ENCODE measurements at places on chromosomes 3 and 15.

GRCh38 chr15:91369823-91370222 lies 269.8 kb downstream of the SV2B start:
- no peak for DNase-seq

- DNase-seq, result no peak
Observed at GRCh38 chr3:85838921-85839320, 880.1 kb downstream of the CADM2 start.

DNA sequence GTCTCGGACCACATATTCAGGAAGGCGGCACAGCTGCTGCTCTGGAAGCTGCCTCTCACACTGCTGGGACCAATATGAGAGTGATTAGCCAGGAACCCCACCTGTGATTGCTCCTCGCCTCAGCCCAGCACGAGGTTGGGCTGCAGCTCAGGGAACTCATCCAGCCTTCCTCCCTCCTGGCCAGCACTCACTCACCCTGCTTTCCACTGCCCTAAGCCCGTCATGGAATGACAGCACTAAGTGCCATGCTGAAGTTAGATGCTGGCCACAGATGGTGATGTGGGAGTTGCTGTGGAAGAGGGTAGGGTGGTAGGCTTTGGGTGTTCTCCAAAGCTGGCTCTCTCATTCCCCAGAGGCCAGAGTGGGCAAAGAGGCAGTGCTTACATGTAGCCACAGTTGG lies 7.3 kb downstream of the MST1R start:
- no peak for DNase-seq

GRCh38 chr15:69499521-69500211 lies 47.0 kb downstream of the RPLP1 start:
- DNase-seq, result no peak

DNA sequence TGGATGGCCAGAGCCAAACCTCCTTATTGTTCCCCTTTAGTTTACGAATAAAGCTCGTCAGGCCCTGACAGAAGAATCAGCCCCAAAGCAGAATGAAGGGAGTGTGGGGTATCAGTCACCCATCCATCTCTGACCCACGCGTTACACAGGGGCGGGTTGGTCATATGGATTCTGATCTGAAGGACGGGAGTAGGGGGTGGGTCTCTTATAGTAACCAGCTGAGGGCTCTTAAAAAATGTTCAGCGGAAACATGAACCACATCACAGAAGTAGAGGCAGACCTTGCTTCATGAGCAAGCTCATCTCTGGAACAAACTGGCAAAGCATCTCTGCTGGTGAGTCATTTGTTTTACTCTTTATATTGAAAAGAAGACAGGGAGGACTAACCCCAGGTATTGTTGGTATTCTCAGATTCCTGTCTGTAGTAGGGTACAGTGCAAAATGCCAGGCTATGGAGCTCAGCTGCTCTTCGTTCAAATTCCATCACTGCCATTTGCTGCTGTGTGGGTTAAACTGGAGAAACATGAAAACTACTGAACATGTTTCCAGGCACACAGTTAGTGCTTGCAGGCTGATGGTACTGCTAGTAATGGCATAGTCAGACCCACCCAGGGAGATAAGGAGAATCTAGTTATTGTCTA lies at the start of gene CXCR6:
CXCR6 (plus strand) TSS at position 258 of the 640 bp plus-strand sequence. CDS start 3,018 bp downstream, outside the sequence.
- no peak for DNase-seq

- DNase-seq, result no peak
Observed at GRCh38 chr3:171600030-171600429, 139.8 kb upstream of the TNIK start.

DNA sequence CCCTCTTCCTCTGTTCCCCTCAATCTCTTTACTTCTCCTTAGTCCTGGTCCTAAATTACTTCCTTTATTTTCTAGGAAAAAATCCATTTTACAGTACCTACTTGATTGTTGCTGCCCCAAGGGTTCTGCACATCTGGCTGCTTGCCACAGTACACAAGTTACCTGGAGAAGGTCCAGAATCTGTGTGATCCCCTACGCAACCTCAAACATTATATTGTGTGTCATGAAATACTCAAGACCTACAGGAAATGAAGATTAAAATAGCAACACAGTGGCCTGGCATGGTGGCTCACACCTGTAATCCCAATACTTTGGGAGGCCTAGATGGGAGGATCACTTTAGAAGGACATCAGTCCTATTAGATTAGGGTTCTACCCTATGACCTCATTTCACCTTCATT lies 48.7 kb downstream of the PRKAR2A start:
- DNase-seq, result no peak

DNA sequence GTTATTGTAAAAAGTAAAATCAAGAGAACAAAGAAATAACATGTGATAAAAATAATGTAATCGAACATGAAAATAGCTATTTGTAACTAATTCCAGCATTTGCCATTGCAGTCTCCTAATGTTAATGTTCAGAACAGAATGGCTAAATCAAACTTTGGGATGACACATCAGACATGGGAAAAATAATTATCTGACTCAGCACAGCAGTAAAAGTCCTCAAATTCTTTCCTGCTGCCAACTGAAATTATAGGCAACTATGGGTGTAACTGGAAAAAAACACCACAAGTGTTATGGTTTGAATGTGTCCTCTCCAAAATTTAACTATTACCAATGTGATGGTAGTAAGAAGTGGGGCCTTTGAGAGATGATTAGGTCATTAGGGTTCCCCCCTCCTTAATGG lies 446.7 kb downstream of the C3orf38 start:
- DNase-seq, result no peak

DNA sequence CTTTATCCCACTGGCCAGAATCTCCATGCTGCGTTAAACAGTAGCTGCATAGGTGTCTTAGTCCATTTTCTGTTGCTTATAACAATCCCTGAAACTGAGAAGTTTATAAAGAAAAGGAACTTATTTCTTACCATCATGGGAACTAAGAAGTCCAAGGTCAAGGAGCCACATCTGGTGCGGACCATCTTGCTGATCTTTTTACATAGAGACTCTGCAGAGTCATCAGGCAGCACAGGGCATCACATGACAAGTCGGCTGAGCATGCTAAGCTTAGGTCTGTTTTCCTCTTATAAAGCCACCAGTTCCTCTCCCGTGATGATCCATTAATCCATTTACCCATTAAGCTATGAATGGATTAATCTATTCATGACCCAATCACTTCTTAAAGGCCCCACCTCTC lies 22.4 kb upstream of the FAM174B start:
- DNase-seq, result no peak

DNA sequence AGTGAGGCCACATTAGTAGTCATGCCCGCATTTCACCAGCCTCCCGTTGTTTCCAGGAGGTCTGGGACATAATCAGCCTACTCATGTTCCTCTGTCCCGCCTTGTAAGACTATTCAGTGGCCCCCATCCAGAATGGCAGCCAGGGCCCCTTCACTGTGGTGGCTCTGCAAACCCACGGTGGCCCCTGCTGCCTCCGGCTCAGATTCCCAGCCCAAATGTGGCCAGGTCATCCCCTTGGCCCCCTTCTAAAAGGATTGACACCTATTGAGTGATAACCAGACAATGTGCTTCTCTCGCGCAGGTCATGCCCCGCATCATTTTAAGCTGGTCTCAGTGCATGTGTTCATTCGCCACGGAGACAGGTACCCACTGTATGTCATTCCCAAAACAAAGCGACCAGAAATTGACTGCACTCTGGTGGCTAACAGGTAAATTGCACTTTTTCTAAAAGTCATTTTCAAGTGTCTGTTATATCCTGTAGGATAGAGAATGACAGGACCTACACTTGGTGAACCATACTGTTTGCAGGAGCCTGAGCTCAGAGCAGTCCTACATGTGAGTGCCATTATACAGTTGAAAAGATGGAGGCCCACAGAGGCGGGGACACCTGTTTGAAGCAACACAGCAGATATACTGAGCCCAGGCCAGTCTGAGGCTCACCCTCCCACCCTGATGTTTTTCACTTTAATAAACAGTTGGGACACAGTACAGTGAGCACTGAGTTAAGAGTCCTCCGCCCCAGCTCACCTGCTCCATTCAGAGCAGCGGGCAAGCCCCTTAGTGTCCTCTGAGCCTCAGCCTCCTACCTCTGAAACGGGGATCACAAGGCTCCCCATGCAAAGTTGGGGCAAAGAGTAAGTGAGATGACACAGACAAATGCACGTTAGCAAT lies 47.7 kb downstream of the PXYLP1 start:
- peak; percentile 22 for DNase-seq

- no peak for DNase-seq
Observed at GRCh38 chr3:162211470-162211869, 714.9 kb downstream of the OTOL1 start.

DNA sequence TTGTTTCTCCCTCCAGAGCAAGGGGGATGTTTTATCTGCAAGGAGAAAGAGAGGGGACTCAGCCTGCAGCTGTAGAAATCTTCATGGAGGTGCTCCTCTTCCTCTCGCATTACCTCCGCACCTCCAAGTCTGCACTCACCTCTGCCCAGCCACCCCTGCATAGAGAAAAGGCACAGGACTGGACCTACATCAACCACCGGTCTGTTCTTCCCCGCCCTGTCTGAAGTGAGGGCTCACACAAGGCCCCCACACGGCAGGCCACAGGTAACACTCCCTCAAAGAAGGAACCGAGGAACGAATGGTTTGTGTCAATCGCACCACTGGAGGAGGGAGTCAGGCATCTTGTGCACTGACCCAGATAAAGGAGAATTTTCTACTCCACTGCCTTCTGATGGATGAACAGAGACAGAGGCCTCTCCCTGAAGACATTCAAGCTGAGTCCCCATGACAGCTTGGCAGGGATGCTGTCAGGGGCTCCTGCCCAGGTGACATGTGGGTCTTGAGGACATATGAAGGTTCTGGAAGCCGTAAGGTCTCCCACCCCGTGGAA lies 260.3 kb downstream of the XXYLT1 start:
- DNase-seq, result no peak

DNA sequence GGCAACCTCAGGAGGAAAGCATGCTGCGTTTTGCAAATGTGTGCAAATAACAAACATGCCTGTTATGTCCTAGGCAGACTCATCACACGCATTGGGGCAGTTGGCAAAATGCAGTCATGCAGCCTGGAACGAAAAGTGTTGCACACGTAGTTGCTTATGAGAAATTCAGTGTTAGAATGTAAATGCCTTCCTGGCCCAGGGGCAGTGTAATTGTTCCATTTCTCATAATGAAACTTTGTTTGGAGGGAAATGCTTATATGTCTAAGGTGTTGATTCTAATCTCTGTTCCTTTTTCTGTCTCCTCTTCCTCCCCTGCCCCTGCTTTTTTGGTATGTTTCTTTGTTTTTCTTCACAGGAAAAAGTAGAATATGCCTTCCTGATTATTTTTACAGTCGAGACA lies 156.0 kb downstream of the CACNA1D start:
- no peak for DNase-seq

- no peak for DNase-seq
Observed at GRCh38 chr15:49331951-49332350, 91.1 kb upstream of the FGF7 start.

GRCh38 chr3:81709606-81710005 lies 51.8 kb downstream of the GBE1 start:
- no peak for DNase-seq

GRCh38 chr3:52297242-52298148 lies 9.9 kb downstream of the GLYCTK start:
- no peak for DNase-seq

GRCh38 chr3:97935842-97936241 lies 36.4 kb downstream of the RIOX2 start:
- DNase-seq, result no peak

GRCh38 chr15:81752546-81752942 lies 293.3 kb downstream of the MEX3B start:
- no peak for DNase-seq

DNA sequence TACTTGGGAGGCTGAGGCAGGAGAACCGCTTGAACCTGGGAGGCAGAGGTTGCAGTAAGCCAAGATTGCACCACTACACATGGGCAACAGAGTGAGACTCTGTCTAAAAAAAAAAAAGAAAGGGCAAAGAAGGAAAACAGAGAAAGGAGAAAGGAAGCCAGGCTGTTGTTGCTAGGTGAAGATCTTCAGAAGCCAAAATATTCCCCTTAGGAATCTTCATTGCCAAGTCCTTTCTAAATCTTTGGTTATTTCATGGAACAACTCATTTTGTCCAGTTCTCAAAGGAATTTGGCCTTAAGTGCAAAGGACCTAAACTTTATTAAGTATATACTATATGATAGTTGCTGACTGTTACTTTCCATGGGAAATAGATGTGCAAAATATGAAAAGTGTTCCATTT lies 59.2 kb upstream of the OSBPL11 start:
- DNase-seq, result no peak

DNA sequence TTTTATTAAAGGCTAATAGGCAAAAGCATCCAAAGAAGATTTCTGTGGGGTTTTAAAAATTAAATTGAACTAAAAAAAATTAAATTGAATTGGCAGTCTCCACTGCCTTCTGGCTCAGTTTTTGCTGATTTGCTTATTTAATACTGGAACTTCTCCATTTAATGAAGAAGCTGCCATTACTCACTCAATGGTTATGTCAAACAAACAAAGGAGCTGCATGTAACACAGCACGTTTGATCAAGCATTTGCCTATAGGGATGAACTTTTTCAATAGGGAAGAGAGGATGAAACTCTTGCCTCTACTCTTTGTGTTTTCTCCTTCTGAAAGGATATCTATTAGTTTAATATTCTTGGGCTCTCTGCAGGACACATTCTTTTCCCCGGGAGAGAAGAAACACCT lies 4.8 kb upstream of the HCLS1 start:
- no peak for DNase-seq

- no peak for DNase-seq
Observed at GRCh38 chr15:57082054-57082728, 163.7 kb downstream of the TCF12 start.

GRCh38 chr3:84967767-84968581 lies 9.2 kb downstream of the CADM2 start:
- no peak for DNase-seq

GRCh38 chr15:32675466-32675865 lies 34.0 kb downstream of the SCG5 start:
- DNase-seq, result no peak

- no peak for DNase-seq
Observed at GRCh38 chr15:61404567-61404966, 175.5 kb upstream of the RORA start.

DNA sequence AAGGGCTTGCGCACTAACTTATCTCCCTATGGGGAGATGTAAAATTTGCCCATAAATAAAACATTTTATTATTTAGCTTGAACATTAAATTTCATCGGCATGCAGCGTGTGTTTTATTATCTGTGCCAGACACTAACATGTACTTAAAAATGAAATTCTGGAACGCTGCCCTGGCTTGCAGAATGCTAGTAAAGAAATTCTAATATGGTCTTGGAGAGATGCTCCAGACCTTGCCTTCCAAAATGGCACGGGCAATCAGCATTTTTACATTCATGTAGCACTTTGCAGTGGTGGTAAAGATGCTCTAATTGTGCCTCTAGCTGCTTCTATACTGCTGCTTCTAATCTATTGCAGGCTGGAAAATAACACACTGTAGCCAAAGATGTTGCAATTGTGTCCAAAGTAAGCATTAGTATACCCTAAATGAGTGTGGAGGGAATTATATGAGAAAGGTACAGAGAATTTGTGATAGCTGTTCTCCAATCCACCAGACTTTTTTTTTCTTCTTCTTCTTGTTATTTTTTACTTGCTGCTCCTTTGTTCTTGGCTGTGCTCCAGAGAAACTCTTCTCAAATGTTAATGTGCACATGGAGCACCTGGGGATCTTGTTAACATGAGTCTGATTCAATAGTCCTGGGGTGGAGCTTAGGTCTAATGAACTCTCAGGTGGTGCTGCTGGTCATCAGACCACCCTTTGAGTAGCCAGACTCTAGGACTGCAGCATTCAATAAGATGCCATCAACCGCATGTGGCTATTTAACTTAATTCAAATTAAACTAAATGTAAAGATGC lies 47.3 kb downstream of the CRABP1 start:
- DNase-seq, result no peak

GRCh38 chr3:17399586-17399985 lies 342.8 kb downstream of the TBC1D5 start:
- DNase-seq, result no peak

GRCh38 chr3:115071601-115072000 lies 75.5 kb downstream of the ZBTB20 start:
- DNase-seq, result no peak
